ENCODE measurements at places on chromosomes 11 and 22.

DNA sequence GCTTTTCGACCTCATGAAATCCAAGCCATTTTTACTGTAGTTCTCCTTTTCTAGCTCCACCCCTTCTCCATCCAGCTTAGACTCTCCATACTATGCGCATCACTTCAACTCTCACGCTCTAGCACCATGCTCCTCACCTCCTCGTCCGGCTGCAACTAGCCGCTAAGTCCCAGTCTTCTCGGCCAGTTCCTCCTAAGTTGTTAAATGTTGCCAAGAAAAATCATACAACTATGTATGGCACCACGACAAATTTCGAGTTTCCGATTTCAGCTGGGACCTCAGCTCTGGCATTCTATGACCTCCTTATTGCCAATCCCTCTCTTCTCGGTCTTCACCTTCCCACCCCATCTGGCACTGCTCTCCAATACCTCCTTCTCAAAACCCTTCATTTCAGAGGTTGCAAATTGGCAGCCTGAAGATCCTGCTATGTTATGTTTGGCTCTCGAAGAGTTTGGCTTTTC, 1.0 kb downstream of the ZNF70 start:
- DNase-seq, result no peak

DNA sequence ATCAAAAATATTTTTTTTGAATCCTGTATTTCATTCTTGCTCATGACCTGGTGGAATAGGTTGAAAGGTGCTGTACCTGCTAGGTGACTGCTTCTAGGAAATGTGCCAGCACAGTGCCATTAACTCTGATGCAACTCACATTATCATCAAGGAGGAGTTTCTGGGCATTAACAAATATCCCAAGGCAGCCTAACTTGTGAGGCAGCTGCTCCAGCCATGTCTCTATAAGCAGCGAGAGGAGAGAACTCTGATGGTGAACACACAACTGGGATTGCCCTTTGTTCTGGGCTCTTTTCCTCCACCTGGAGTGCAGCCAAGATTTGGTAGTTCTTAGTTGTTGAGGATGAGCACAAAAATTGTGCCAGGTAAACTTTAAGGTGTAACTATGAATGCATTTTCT, 25.6 kb downstream of the HEPHL1 start:
- no peak for DNase-seq

- no peak for DNase-seq
These were observed 94.3 kb downstream of the RNF169 start for GRCh38 chr11:74842967-74843366.

- no peak for DNase-seq
These were observed 70.3 kb downstream of the CCDC81 start for GRCh38 chr11:86444981-86445380.

DNA sequence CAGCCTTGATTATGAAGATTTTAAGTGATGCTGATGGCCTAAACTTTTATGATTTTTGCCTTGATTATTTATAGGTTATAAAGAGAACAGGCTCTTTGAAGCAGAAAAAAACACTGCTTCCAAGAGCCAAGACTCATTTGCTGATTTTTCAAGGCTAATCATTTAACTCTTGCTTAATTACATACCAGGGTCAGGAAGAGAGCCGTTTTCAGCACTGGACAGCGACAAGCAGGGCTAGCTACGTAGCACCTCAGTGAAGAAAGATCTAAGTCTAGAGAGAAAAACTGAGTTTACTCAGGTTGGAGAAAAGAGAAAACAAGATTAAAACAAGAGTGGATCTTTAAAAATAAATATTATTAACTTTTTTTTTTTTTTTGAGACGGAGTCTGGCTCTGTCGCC, 615.4 kb upstream of the B3GAT1 start:
- DNase-seq, result peak; percentile 81

DNA sequence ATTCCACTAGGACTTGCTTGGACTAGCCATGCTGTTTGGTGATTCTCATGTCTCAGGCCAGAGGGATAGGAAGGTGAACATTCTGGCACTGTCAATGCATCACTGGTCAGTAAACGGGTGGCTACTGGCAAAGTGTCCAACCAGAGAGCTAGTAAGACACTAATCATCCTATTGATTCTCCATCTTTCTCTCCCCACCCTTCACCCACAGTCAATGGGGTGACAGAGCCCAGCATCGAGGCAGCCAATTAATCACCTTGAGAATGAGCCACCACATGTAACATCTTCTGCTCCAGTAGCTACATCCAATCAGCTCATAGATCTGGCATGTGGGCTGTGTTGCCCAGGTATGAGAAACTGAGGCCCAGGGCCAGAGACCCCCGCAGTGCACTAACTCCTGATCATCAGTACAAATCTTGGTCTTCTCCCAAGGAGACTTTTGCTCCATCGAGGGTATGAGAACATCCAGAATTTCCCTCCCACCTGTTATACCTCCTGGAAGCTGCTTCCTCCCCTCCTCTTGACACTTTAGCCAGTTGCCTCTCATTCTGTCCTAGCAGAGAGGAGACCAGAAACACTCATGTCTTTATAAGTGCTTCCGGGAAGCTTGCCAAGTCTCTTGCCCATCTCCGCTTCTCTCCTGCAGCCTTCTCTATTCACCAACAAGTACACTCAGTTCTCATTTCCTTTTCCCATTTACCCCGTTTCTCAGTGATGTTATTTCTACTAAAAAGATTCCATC, 17.0 kb downstream of the HTR3A start:
- DNase-seq, result no peak

DNA sequence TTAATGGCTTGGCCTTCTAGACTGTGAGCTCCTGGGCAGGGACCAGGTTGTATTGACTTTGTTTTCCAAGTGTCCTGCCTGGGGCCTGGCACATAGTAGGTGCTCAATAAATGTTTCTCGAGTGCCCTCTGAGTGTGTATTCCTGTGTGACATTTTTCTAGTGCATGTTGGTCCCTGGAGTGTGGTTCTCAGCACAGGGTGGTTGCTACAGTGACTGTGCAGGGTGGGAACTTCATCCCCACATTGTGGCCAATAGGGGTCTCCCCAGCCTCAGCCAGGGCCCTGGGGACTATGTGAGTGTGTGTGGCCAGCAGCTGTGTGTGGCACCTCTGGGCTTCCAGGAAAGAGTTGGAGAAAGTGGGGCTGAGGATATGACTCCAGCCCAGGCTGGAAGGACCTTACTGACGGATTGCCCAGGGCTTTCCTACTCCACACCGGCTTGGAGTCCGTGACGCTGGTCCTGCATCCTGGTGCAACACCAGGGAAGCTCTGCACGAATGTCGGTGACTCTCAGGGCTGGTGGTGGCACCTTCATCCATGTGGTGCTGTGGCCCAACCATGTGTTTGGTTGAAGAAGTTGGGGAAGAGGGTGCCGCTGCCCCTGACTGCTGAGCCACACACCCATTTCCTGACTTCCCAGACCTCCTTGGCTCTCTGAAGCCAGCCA, 9.0 kb upstream of the MARK2 start:
- peak; percentile 64 for DNase-seq

DNA sequence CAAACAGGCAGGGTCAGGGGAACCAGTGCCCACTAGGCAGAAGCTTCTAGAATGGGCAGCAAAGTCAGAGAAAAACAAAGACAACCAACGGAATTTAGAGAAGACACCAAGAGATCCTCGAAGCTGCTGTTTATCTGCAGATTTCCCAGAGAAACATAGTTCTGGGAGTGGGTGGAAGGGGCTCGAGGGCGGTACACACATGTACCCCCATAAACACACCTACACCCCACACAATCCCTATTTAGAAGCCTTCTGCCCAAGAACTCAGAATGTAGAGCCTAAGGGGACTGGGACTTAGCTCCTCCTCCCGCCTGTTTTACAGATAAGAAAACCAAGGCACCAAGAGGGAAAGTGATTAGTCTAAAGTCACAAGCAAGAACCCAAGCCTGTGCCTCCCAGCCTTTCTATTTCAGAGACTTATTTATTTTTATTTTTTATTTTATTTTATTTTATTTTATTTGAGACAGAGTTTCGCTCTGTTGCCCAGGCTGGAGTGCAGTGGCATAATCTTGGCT, 6.4 kb downstream of the NPTXR start:
- DNase-seq, result no peak

GRCh38 chr11:8685306-8685705, 2.7 kb downstream of the RPL27A start:
- DNase-seq, result no peak

DNA sequence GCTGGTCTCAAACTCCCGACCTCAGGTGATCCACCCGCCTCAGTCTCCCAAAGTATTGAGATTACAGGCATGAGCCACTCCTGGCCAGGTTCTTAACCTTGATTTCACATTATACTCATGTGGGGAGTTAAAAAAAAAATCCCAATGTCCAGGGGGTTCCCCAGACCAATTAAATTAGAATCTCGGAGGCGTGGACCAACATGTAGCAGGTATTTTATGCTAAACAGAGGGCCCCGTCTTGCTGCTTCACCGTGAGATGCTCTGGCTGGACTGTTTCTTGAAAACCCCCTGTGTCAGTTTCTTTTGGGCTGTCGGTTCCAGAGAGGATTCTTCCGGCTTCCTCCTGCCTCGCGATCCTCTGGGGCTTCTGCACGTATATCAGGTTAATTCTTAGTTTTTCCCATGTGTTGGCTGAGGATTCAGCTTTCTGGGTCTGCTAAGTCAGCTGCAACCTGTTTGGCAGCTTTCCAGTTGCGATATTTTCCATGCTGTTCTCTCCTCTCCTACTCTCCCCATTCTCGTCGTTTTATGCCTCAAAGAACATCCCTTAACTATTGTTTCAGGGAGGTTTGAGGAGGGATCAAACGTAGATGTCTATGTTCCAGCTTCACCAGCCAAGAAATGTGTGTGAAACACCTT, 50.6 kb upstream of the ACCSL start:
- peak; percentile 2 for DNase-seq

GRCh38 chr22:40345815-40346184, 500 bp upstream of the ADSL start:
- peak; percentile 44 for DNase-seq

DNA sequence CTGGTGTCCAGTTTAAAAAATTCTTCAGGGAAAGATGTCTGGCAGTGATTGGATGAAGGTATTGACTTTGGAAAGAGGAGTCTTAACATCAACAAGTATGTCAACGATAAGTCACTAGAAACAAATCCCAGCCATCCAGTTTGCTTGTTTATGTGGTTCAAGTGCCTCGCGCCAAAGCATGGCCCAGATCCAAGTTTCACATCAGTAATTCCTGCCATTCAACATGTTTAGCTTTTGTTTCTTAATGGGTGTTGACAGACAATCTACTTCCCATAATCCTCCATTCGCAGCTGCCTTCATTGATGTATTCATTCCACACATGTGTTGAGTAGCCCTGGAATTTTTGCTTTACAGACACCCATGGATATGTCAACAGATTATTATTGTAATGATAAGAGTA, 77.8 kb downstream of the UBASH3B start:
- DNase-seq, result no peak

DNA sequence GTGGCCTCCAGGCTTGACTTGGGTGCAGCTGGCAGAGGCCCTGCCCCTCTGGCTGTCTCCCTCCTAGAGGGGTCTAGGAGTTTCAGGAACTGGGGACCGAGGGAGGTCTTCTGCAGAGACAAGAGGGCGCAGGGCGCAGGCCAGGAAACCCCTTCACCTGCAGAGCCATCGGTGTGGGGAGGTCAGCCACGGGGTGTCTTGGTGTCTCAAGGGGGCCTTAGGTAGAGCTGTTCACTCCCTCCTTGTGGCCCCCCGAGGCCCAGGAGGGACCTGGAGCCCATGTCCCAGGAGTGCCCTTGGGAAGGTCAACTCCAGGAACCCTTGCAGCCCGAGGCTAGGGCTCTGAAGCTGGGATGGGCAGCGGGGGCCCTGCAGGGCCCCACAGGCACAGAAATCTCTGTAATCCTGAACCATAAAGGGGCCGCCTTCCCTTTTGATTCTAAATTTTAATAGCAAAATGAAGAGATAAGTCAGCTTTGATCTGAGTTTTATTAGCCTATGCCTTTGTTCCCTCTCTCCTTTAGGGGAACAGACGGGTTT, 31.4 kb upstream of the TH start:
- DNase-seq, result peak; percentile 91

GRCh38 chr22:28907311-28908008, 24.1 kb downstream of the ZNRF3 start:
- DNase-seq, result no peak

GRCh38 chr11:67469508-67469811, 409 bp upstream of the TMEM134 start:
- DNase-seq, result no peak

- no peak for DNase-seq
These were observed 5.0 kb upstream of the SLC1A2 start for GRCh38 chr11:35424157-35424940.

GRCh38 chr22:25030636-25031035, 78.1 kb downstream of the KIAA1671 start:
- no peak for DNase-seq

DNA sequence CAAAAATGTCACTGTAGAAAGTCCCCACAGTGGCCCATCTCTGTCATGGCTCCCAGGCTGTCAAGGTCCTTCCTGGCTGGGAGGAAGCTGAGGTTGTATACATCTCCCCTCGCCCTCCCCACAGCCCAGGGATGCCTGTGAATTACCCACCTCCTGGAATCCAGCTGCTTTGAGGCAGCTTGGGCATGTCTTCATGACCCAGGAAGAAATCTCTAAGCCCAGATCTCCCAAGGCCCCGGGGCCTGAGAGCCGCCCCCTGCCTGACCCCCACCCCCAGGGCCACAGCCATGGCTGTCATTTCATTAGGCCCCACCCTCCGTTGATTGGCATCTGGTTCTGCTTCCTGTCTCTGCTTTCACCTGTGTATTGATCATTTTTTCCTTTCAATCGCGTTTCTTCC, 207.5 kb downstream of the TBC1D22A start:
- no peak for DNase-seq

DNA sequence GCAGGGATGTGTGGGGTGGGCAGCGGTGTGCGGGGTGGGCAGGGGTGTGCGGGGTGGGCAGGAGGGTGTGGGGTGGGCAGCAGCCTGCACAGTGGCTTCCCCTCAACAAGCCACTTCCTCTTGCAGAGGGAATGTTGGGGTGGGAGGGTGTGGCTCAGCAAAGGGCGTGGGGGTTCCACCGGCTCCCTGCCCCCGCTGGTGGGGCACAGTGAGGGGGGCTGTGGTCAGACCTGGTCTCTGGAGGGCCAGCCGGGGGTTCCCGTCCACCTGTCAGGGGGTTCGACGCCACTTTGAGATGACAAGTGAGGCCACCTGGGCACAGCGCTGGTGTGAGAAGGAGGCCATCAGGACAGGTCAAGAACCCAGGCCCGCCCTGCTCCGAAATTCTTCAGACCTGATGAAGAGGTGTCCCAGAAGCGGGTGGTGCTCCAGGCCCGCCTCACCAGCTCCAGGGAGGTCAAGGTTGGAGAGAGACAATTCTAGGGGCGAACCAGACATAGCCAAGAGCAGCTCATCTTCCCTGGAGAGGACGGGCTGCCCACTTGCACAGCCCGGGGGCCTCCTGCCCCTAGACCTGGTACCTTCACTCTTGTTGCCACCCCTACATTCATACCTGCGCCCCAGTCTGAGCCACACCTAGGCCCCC, 1.3 kb downstream of the C11orf21 start:
- peak; percentile 37 for DNase-seq

GRCh38 chr11:67450796-67451657, 1.5 kb downstream of the GPR152 start:
- DNase-seq, result no peak

All from Caco-2 (cell line).